ENCODE measurements at places on chromosomes 7 and 10.

GRCh38 chr7:144848078-144848477, 12.2 kb upstream of the TPK1 start:
- DNase-seq: no peak

GRCh38 chr10:63595072-63595471, 73.9 kb downstream of the REEP3 start:
- no peak for DNase-seq

DNA sequence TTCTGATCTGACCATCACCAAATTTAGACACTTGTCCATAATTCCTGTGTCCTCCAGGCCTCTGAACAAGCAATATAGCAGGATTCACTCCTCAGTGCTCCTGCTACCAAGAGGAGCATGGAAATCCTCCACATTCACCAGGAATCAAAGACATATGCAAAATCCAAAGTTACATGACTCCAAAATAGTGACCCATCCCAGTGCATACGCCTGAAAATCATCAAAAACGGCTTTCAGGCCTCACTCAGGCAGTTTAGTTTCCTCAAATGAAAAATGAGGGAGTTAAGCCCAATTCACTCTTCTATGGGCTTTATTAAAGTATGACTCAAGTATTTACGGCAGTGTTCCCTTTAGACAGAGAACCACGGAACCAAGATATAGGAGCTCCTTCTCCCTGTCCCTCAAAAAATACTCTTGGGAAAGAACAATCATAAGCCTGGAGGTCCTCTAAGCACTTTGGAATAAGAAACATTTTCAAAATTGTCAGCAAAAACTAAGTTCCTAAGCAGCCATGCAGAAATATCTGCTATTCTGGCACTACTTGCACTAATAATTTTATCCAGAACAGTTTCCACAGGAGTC, 240.7 kb downstream of the PARD3 start:
- no peak for DNase-seq

GRCh38 chr7:143396625-143397556, 11.8 kb downstream of the EPHA1 start:
- DNase-seq: no peak

GRCh38 chr10:123494301-123494808, 171.8 kb upstream of the GPR26 start:
- DNase-seq: no peak

DNA sequence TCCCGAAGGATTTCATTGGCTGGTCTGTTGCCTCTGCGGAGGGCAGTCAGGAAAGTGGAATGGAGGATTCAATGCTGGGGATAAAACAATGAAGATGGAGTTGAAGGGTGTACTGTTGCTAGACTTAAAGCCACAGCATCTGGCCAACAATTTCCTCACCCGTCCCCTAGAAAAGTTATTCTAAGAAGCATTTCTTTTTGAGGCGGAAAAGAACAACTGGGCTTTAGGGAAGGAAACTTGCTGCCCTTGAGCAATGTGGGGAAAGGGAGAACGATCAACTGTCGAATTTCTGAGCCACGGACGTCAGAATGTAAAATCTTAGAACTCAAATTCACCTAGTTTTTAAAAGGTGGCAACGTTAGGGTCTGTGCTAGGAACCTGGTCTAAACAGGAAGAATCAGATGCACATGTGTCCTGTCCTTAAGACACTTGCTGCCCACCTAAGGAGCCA, 664 bp downstream of the FMC1 start:
- no peak for DNase-seq

GRCh38 chr7:24036033-24036412, 248.0 kb upstream of the NPY start:
- no peak for DNase-seq

GRCh38 chr10:3527869-3528268, 257.1 kb downstream of the KLF6 start:
- no peak for DNase-seq

GRCh38 chr7:1065585-1066241, 21.4 kb downstream of the GPR146 start:
- peak; percentile 84 for DNase-seq

GRCh38 chr7:155296006-155296787, 1.5 kb upstream of the INSIG1 start:
- no peak for DNase-seq

GRCh38 chr10:90884431-90884830, 12.7 kb downstream of the RPP30 start:
- no peak for DNase-seq

DNA sequence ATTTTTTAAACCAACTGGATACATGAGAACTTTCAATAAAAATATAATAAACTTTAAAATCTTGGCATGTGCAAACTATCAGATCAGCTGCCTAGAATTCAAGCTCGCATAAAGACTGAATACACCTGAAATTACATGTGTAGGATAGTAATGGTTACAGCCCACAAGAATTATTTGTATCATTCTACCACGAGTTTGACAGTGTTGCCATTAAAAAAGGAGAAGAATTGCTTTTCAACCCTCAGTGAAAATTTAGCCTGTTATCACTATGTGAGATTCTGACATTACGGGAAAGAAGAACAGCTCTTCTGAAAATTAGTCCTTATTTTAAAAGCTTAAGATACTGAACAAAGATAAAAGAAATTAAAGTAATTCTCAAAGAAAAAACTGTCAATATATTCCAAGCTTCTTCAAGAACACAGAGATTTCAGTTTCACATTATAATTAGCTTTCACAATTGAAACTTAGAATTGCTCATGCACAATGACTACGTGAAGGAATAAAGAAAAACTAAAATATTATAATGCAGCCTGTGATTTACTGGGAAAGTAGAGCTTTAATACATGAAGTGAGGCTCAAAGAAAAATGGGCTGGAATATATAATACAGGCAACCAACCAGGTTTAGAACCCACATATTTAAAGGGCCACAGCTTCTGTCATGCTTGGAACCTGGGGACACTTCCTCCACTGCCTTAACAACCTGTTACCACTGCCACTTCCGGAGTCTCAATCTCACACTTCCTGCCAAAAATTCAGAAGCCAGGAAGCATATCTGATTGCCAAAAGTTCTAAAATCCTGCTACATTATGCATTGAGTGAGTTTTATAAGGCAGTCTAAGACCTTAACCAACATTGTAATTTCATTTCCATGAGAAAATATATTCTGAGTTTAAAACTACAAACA, 23.2 kb downstream of the TPK1 start:
- no peak for DNase-seq

DNA sequence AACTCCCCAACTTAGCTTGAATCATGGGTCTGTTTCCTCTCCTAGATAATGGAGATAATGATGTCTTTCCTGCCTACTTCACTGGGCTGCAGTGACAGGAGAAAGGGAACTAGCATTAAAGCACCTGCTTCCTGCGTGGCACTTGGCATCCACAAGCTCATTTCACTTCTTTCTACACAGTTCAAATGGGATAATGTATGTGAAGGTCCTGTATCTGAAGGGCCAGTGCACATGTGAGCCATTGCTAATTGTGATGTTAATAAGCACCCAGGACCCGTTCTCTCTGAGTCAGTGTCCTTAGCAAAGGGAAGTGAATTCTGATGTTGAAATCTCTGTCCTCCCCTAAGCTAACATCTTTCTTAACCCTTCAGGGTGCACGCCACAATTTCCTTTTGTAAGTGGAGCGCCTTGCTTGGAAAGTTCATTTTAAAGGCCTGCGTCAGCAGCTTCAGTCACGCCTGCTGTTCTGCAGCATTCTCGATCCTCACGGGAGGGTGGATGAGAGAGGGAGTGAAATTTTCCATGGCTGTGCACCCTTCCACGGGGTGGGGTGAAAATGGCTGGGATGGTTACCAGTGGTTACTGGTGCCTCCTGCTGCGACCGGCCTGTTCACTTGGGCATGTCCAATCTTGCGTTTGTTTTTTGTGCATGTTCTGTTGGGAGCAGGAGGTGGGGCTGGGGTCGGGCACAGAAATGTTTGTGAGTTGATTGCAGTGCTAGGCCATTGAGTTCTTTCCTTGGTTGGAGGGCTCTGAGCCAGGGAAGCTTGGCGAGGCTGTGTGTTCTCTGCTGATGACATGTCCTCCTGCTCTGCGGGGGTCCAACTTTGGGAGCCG, 59.2 kb downstream of the HK1 start:
- no peak for DNase-seq

- DNase-seq: no peak
These were observed 91.7 kb downstream of the ELFN1 start for GRCh38 chr7:1761774-1762173.

DNA sequence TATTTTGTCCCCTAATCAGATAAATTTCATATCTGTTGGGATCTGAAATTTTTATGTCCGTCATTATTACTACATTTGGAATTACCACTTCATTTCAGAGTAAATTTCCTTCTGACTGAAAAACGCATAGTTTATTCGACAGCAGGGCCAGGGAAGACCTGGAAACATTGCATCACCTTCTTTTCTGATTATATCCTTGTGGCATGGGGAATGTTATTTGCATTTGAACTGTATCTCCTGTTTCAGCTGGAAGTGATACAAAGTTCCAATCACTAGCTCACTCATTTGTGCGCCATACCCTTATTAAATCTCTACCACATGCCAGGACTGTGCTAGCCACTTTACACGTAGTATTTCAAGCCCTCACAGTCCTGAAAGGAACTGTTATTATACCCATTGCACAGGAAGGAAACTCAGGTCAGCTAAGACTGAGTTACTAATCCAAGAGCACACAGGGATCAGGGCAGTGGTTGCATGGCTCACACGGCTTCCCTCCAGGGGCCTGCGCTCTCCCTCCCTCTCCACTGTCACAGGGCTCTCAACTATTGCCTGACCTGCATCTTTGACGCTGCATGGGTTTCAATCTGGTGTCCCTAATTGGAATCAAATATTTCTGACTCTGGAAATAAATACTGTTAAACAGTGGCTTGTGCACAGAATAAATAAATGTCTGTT, 84.4 kb upstream of the NANOS1 start:
- no peak for DNase-seq

DNA sequence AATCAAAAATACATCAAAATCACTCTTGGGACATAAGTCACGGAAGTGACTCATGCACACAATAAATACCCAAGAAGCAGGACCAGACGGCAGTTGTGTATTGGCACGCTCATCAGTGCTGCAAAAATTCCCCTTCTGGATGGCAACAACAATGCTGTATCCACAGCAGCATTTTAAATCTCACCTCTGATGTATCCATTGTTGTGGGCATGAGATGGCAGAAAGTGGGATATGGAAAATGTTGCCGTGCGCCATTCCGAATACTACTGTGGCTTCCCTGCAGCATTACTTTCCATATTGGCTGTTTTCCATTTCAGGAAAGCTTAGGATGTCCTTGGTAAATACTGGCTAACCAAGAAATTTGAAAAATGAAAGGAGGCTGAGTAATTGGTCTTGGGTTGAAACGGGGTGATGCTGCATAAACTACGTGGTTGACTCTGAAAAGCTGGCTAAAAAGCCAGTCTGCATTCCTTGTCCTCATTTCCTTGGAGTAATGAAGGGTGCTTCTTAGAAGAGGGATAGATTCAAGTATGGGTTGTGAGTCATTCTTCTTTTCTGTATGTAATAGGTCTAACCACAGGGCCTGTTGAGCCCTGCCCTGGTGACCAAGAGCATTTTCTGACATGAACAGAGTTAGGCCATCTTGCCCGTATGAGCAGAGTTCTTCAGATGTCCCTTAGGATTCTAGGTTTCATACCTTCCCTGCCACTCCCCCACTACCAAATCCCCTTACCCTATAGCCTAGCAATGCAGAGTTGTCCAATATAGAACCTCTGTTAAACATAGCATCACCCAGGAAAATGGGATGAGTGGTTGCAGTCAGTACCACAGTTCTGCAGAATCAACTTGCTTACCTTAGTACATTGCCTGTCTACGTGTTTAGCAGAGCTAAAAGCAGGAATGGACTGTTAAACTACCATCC, 36.3 kb upstream of the TOMM7 start:
- no peak for DNase-seq

GRCh38 chr10:14293526-14293925, 37.2 kb downstream of the FRMD4A start:
- no peak for DNase-seq

DNA sequence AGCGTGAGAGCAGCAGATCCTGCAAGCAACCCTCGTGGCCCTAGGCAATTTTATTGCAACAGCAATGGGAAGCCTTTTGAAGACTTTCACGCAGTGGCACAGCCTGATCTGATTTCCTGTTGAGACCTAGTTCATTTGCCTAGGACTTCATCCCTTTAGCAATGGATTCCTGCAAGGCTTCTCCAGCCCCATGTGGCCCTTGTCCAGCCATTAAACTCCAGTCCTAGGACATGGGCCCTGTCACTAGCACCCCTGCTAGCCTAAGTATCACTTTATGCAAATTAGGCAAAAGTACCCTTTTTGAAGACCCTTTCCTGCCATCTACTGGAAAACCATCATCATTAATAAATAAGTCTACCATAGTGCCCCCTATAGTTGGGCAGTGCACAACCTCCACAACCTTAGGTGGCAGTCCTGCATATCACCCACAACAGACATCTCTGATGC, 379.4 kb downstream of the GALNT17 start:
- no peak for DNase-seq

DNA sequence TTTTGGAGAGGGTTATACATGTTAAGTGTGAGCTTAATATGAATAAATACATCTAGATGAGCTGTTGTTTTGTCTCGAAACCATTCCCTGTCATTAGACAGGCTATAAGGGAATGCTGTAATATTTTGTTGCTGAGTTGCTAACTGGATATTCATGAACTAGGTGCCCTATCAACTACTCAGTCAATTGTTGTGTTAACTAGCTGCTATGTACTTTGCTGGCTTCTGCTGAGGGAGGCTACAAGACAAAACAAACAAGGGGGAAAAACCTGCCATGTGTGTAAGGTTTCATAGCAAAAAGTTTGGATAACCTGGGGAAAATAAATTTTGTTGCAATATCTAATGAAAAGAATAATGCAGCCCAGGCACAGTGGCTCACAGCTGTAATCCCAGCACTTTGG, 110.4 kb downstream of the CSTF2T start:
- DNase-seq: no peak

GRCh38 chr7:50477640-50478039, 27.5 kb upstream of the FIGNL1 start:
- DNase-seq: no peak

DNA sequence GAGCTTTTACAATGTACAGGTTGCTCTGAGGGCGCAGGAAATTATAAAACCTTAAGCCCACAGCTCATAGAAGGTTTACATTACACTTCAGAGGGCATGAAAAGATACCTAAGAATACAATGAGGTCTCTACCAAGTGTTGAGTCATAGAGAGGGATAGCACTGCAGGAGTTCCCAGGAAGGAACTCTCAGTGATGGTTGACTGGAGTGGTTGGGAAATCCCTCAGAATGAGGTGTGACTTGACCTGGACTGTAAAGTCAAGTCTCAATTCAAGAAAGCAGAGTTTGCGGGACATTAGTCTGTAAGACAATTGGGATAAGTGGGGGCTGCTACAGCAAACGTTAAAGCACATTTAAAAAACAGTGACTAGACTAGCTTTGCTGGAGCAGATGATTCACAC, 21.9 kb downstream of the TNKS2 start:
- no peak for DNase-seq

DNA sequence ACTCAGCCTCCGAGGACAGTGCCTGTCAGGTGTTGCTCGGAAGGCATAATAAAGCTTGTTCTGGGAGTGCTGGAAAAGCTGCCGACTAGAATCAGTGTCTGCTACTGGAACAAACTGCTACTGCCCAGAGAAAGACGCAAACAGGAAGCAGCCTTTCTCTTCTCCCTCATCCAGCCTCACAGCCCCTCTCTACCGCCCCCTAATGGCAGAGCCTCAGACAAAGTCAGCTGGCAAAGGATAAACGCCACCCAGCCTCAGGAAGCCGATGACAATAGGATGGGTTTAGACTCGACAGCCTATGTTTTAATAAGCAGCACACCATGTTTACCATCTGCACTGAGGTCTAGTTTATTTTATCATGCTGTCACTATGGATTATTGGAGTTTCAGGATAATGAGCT, 169.5 kb upstream of the LYZL1 start:
- DNase-seq: peak; percentile 54

GRCh38 chr10:59362959-59363381, 621 bp upstream of the FAM13C start:
- no peak for DNase-seq

All from erythroblast (primary cell).